ENCODE measurements at places on chromosomes 7 and 10.

- no peak for DNase-seq
These were observed 137.2 kb upstream of the GPR22 start for GRCh38 chr7:107332488-107333269.

DNA sequence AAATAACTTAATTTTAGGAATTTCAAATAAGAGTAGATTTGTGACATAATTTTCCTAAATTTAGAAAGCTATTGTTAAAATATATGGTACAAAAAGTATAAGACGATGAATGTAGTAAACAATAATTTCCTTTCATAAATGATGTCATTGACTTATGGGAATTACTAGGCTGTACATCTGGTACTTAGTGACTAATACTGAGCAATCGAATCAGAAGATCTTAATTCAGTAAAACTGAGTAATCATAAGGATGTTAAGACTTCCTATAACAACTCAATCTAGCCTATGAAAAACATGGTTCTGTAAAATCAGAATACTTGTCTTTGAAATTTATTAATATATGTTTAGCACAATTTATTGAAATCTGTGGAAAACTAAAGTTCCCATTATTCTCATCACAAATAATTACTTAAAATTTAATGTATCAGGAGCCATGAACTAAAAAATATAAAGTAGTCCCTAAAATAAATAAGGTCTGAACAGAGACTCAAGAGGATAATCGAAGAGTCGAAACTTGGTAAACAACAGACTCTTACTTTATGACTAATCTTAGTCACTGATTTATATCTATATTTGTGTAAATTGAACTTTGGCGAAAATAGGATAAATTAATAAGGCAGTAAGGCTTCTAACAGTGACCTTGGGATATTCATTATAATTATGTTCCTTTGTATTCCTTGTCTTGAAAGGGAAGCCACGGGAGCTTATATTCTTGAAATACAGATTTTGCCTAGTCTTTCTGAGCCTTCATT lies 142.1 kb downstream of the HGF start:
- DNase-seq: no peak

DNA sequence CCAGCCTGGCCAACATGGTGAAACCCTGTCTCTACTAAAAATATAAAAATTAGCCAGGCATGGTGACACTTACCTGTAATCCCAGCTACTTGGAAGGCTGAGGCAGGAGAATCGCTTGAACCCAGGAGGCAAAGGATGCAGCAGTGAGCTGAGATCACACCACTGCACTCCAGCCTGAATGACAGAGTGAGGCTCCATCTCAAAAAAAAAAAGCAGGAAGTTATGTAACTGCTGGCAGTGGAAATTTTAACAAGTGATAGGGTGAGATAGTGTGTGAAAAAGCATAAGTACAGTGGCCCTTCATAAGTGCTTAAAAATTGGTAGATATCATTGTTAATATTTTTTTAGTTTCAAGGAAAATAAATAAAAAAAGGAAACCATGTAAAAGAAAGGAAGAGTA lies 12.3 kb downstream of the AKR1C3 start:
- DNase-seq: no peak

- DNase-seq: no peak
These were observed 23.6 kb downstream of the SKIDA1 start for GRCh38 chr10:21501731-21502347.

DNA sequence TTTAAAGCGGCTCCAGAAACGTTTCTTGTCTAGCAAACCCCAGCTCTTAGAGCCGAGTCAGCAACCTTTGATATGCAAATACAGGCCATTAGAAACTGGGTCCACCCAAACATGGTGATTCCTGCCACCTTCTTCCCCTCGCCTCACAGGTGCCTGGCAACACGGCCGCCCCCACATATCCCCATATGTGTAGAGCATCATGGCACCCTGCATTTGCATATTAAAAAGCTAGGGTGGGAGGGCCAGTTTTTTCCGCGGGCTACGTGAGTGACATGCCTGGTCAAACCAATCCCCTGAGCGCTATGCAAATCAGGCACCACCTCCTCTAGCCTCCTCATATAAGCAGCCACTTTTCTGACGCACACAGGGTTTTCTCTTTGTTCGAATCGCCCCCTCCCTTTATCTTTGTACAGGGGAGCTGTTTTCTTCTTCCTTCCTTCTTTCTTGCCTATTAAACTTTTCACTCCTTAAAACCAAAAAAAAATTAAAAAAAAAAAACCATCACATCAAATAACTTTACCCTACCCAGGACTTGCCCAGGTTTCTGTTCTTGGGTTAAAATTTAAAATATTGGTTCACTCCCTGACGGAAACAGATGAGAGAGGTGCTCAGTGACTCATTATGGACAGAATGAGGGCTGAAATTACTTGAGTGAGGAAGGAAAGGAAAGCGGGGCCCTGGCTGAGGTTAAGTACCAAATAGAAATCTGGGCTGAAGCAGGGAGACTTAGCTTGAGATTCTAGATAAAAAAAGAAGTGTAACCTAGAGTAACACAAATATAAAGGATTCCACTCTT lies 59.8 kb downstream of the COA1 start:
- DNase-seq: no peak

DNA sequence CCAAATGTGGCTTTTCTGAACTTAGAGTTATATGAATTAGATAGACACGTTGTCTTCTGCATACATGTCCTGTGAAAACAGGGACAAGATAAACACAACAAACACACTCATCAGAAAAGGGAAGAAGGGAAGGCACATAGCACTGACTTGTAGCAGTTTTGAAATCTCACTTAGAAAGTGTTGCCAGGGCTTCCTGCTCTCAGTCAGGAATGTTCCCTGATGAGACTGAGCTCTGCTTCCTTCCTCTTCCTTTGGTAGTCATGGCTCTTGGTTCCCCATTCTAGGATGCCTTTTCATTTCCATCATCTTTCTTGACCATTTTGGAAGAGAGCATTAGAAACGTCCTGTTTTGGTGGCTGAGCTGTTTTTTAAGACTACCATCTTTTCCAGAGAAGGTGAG lies 233.8 kb upstream of the LYZL1 start:
- DNase-seq: no peak

- no peak for DNase-seq
These were observed 44.3 kb downstream of the TET1 start for GRCh38 chr10:68604441-68604840.

GRCh38 chr10:110421512-110422138 lies 76.1 kb upstream of the DUSP5 start:
- DNase-seq: no peak

DNA sequence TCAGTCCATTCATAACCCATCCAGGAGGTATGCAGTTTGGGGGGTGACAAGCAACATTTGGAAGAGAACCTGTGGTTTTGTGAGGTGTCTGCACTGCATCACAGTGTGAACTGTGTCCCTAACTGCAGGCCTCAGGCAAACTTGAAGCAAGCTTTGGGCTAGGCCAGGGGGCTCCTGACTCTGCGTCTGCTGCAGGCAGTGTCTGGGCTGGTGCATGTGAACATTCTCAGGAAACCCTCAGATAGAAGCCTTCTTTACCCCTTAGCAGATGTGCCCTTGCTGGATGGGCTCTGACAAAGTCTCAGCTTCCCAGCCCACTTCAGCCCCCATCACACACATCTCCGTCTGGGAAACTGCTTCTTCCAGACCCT lies 61.0 kb downstream of the VIPR2 start:
- no peak for DNase-seq

GRCh38 chr10:33612116-33612515 lies 277.6 kb upstream of the NRP1 start:
- DNase-seq: no peak

DNA sequence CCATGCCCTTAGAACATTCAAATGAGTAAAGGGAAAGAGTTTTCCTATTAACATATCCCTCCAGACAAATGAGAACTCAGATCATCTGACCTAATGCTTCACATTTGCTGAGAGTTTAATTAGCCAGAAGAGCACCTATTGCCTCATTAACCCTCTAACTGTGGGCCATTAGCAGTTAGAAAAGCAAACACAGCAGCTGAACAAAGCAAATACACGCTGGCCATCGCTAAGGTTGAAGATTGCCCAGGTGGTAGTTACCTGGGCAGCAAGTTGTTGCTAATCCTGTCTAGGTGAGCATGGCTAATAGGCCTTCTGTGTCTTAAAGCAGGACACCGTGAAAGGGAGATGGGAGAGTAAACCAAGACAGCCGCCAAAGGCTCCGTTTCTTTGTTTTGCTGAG lies 49.9 kb upstream of the UCN3 start:
- DNase-seq: no peak

- DNase-seq: peak; percentile 77
These were observed 559 bp downstream of the TRA2A start for GRCh38 chr7:23531050-23531793.

- peak; percentile 1 for DNase-seq
These were observed 631.0 kb upstream of the ANKRD30A start for GRCh38 chr10:36494371-36494770.

GRCh38 chr7:29879609-29880008 lies 73.3 kb downstream of the WIPF3 start:
- DNase-seq: no peak

GRCh38 chr7:136853654-136854053 lies 14.8 kb upstream of the CHRM2 start:
- DNase-seq: no peak

Data from SW480 (cell line).